ENCODE measurements at places on chromosomes 3 and 15.
A peak's percentile ranks its signal among the peaks of the same experiment; 100 is the strongest.

DNA sequence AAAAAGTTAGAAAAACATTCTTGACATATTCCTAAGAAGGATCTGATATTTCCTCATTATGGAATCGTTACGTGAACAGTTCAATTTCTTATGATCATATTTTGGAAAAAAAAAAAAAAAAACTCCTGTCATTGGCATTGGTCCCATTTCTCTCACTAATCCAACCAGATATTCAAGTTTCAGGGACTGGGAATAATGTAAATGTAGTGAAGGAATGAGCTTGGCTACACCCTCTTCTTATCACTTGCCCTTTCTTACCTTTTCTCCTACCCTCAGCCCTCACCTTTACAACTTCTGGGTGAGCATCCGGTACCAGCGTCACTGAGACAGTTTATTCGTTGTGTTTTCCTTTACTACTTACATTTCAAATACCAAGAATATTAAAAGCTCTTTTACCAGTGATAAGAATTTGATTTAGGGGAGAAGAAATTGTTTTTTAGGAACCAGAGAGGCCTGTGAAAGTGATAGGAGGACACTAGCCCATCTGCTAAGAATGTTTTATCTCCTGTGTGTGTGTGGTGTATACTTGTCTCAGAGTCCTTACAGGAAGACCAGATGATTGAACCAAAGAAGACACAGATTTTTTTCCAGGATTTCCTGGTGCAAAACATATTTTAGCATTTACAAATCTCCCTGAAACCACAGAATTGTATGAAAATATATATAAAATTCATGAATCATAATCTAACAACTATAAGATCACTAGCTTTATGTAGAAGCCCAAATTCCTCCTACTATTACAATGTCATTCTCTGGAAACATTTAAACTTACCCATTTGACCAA lies 946.7 kb downstream of the ZPLD1 start:
- DNase-seq: no peak

- no peak for DNase-seq
These were observed 54.5 kb downstream of the MRPS25 start for GRCh38 chr3:15010664-15011063.

DNA sequence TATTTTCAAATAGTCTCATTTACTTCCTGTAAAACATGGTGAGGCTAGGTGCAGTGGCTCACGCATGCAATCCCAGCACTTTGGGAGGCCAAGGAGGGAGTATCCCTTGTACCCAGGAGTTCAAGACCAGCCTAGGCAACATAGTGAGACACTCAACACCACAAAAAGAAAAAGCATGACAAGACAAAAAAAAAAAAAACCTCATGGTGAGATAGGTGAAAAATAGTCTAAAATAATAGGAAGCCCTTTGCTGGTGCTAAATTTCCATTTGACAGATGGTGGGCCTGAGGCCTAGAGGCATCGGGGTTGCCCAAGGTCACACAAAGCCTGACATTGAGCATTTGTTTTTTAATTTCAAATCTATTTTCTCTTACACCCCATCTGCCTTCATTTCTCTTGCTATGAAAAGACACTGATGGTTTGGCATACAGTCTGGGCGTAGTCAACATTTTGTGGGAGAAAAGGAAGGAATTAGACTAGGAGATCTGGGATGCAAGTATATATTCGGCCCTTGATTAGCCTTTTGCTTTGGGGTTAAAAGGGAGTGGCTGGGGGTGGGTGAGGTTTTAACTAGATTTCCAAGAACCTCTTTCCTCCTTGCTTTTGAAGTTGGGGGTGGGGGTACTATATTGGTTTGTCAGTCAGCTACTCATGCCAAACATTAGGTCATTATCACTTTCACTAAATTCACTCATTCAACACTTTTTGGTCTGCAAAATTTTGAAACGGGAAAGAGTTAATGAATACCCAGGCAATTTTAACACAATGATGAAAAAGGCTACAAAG lies 11.3 kb downstream of the RAB8B start:
- no peak for DNase-seq

DNA sequence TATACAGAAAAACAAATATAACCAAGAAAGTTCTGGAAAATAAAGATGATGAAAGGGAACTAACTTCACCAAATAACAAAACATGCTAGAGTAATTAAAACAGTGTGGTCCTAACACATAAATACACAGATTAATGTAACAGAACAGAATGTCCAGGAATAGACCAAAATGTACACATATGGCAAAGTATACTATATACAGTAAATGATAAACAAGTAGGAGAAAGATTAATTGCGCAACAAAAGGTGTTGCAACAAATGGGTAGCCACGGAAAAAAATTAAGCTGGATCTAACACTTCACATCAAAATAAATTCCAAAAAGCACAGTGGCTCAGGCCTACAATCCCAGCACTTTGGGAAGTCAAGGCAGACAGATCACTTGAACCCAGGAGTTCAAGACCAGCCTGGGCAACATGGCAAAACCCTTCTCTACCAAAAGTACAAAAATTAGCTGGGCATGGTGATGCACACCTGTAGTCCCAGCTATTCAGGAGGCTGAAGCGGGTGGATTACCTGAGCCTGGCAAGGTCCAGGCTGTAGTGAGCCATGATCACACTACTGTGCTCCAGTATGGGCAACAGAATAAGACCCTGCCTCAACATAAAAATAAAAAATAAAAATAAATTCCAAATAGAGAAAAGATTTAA lies 19.8 kb downstream of the SCAP start:
- no peak for DNase-seq

DNA sequence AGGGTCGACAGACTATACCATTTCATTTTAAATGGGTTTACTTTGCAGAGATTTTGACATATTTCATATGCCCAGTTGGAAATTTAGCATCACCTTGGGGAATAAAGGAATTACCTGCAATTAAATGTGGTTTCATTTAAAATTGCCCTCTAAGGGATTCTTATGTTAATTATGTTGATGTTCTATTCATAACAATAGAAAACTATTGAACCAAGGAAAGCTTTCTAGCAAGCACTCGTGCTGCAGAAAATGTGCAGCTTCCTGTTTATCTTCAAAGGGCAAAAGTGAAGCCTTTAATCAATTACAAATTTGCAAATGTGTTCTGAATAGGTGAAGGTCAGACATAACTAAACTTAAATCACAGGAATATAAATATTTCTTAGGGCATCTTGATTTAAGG lies 352.1 kb downstream of the CHST2 start:
- no peak for DNase-seq

- DNase-seq: peak; percentile 55
These were observed 68.7 kb downstream of the TRAK1 start for GRCh38 chr3:42159706-42160472.

DNA sequence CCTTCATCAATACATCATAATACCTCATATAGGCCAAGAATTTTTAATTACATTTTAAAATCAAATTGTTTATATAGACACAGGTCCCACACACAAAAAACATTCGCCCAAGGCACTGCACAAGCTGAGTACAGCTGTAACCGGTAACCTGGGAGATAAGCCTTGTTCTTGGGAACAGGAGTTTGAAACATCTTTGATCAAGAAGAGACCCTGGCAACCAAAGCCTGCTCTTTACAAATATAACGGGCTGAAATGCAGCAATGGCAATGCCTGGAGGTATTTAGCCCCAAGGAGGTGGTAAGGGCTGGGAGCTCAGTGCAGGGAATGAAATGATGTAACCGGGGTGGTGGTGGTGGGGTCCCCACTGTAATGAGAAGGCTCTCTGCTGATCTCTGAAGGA lies 7.2 kb upstream of the CORO2B start:
- peak; percentile 42 for DNase-seq

GRCh38 chr3:59463253-59463652 lies 413.4 kb upstream of the CFAP20DC start:
- DNase-seq: no peak

DNA sequence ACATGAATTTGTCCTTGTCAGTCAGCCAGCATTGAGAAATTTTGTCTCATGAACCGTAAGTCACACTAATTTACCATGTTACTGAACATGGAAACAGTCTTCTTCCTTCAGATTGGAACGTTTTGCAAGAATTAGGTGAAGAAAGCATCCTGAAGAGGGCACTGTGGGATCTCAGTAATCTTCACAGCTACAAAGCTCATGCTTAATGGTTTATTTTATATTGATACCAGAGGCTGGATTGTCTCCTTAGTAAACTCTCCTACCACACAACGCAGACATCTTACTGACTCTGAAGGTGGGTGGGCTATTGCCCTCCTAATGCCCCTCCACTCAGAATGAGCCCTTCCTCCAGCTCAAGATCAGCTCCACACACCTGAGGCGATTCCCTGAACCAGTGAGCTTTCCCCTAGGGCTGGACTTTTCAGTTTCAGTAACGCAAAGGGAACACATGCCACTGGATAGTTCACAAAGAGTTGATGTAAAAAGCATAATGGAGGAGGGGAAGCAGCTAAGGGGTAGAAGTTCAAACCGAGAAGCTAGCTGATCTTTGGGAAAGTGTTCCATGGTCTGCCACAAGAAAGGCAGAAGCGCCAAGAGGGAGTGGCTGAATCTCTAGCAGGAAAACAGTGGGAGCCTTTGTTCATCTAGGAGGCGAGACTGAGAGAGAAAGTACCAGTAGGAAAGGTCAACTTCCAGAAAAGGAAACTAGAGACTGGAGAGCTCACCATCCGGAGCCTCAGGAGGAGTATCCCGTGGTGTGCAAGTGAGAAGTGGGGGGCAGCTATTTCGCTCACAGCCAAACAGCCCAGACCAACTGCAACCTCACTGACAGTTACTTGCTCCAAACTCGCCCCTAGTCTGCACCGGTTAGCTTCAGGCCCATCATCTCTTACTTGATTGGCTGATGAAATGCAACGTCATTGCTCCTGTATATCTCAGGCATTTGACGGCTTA lies at the start of gene SLC9C1:
Gene SLC9C1, minus strand, starts transcription at position 849 of the 954 bp plus-strand sequence. CDS start 7,425 bp downstream, outside the sequence.
- DNase-seq: peak; percentile 82

GRCh38 chr3:131503320-131503635 lies 507 bp upstream of the MRPL3 start:
- DNase-seq: peak; percentile 29

GRCh38 chr15:92880796-92881195 lies 19.3 kb upstream of the CHD2 start:
- peak; percentile 93 for DNase-seq

DNA sequence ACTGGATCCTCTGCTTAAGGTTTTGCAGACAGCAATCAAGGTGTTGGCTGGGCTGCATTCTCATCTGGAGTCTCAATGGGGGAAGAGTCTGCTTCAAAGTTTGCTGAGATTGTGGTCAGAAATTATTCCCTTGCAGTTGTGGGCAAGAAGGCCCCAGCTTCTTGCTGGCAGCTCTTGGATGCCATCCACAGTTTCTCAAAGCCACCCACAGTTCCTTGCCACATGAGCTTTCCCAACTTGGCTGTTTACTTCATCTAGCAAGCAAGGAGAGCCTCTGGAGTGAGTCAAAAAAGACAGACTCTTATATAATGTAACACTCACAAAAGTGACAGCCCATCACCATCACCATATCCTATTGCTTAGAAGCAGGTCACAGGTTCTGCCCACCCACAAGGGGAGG lies 62.1 kb upstream of the ABHD2 start:
- DNase-seq: no peak

- DNase-seq: no peak
These were observed 144.9 kb downstream of the FEZF2 start for GRCh38 chr3:62228467-62228866.

DNA sequence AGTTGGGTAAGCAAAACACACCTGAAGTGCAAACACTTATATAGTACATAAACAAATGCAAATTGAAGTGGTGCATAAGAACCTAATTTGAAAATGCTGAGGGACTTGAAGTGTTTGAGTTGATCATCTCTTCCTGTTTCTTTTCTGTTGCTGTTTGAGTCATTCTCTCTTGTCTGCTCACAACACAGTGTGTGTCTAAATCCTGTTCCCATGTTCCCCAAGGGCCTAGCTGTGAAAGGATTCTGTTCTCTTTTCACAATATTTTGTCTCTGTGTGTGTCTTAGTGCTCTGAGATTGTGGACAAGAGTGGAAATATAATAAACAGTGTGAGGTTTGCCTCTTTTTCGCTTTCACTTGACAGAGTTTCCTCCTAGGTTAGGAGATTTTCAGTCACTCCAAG lies 6.1 kb downstream of the CD96 start:
- DNase-seq: no peak

GRCh38 chr3:121223116-121223515 lies 315.1 kb downstream of the STXBP5L start:
- DNase-seq: no peak

DNA sequence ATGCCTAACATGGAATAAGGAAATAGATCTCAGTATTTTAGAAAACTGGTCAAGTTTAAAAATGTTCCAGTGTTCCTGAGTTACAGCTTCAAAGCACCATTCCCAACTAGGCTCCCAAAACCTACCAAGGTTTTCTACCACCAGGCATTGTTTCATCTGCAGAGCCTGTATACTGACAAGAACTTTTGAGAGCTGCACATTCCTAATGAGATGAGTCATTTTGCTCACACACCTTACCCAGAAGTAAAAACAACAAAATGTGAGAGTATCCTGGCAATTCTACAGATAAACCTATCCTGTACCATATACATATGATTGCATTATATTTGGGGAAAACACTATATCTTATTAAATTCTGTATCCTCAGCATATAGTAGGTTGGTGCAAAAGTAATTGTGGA lies 90.7 kb downstream of the ATP8B4 start:
- DNase-seq: no peak

DNA sequence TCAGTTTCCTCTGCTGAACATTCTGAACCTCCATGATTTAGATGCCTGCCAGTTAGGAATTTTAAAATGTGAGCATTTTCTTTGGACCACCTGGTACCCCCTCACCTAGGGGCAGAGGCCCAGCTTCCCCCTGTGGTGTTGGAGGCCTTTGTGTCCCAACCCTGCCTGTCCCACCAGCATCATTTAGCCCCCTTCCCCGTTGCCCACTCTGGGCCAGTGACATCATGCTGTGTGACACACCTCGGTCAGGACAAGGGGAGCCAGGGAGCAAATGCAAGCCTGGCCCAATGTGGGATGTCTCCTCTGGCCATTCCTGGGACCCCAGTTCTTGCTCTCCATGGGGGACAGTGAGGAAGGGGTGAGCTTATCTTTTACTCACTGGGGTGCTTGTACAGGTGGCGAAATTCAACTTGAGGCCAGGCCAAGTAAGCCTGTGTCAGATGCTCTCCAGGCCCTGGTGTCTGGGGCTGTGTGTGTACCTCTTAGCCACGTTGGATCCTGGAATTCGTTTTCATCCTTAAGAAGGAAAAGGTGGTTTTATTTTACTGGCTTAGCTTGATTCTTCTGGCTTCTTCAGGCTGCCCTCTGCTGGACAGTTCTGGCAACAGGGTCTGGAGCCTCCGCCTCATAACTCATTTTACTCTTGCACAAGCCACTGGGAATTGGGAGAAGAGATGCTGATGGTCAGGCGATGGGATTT lies 49.7 kb upstream of the MYZAP start:
- DNase-seq: peak; percentile 85

DNA sequence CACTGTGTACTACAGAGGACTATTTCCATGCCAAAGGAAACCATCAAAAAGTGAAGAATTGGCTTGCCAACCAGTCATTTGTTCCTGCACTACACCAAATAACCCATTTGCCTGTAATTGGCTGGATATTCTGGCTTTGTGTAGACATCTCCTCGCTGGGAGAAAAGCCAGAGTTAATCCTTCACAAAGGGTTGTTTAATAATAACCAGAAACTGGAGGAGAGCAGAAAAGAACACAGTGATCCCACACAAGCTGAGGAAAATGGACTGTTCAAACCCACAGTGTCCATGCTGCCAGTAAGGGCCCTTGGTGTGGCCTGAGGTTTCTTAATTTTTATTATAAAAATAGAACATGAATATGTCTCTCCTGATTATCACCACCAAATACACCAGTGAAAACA lies 294.0 kb downstream of the RORA start:
- no peak for DNase-seq

All from NCI-H82 (cell line).